ENCODE measurements at places on chromosomes 5 and 9.

GRCh38 chr9:116280529-116280928 lies 126.9 kb downstream of the PAPPA start:
- no peak for DNase-seq

- no peak for DNase-seq
Observed at GRCh38 chr5:23223846-23224245, 283.6 kb upstream of the PRDM9 start.

DNA sequence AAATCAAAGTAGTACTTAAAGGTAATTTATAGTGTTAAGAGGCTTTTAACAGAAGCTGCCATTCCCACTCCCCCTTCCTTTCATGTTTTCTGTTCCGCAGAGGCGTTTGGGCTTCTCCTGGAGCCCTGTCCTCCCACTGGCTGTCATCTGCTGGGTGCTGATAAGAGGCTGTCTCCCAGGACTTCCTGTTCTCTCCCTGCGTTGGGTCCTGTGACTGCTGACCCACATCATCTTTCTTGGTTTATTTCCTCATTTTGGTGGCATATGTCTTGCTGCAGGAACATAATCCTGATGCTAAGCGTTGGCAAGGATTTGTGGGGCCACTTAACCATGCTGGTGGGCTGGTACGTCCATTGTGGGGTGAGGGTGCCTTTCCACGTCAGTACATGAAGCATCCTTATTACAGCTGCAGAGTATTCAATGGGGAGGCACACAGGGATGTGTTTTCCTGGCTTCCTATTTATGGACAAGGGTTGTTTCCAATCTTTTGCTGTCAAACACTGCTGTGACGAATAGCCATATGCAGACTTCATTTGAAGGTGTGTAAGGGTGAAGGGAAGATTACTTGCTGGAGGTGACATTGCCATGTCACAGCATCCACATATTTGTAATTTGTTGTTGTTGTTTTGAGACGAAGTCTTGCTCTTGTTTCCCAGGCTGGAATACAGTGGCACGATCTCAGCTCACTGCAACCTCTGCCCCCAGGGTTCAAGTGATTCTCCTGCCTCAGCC lies 22.3 kb upstream of the RNF130 start:
- DNase-seq: no peak

GRCh38 chr5:142109331-142110045 lies 909 bp downstream of the NDFIP1 start:
- no peak for DNase-seq

- DNase-seq: no peak
Observed at GRCh38 chr9:38732885-38733284, 13.0 kb upstream of the FAM240B start.

DNA sequence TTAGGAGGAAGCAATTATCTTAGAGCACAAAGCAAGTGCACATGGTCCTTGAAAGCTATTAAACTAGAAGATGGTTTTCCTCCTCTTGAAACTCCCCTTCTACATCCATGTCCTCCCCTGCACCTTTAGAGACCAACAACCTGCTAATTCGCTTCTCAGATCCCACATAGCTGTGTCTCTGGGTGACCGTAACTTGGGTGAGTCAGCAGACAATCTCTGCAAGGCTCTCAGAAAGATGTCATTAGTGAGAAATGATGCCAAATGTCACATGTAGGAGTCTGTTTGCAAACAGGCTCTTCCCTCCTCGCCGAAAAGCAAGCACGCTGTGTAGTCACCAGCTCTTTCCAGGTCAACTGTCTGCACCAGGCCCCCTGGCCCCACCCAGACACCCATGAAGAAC lies 291.8 kb downstream of the SLIT3 start:
- no peak for DNase-seq

DNA sequence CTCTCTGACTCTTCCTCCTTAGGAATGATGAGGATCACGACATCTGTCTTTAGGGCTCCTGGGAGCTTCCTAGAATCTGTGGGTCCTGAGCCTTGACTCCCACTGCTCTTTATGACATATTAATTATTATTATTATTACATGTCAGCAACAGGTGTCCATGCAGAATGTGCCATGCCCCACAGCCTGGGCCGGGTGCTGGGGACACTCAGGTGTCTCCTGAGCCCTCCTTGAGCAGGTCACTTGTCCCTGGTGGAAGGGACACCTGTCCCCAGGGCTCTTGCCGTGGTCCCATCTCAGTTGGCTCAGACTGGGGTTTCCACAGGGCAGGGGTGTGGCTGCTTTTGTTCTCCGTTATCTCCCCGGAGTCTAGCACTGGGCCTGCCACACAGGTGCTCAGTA lies 34.2 kb downstream of the PTGES start:
- DNase-seq: no peak

- DNase-seq: no peak
Observed at GRCh38 chr5:1747079-1747802, 52.4 kb downstream of the MRPL36 start.

DNA sequence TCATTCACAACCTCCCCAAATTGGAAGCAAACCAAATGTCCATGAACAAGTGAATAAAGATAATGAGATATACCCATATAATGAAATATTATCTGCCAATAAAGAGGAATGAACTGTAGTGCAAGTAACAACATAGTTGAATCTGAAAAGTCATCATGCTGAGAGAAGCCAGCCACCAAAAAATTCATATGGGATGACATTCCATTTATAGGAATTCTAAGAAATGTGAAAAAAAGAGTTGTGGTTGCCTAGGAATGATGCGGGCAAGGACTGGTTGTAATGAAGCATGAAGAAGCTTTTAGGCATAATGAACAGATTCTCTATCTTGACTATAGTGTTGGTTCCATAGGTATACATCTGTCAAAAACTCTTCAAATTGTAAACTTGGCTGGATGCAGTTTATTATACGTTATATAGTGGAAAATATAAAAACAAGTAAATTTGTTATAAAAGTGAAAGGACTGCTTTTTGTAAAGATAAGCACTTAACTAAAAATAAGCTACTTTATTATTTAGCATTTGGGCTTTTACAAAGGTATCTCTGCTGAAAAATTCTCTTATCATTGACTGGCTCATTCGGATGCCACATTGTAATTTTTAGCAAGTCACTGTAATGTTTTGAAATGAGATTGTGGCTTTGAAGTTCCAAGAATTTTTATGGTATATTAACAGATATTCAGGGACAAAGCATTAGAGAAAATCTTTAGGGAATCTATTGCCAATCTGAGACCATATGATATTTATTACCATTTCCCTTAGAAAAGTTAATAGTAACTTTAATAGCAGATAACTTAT lies 21.2 kb upstream of the TTC23L start:
- DNase-seq: no peak

DNA sequence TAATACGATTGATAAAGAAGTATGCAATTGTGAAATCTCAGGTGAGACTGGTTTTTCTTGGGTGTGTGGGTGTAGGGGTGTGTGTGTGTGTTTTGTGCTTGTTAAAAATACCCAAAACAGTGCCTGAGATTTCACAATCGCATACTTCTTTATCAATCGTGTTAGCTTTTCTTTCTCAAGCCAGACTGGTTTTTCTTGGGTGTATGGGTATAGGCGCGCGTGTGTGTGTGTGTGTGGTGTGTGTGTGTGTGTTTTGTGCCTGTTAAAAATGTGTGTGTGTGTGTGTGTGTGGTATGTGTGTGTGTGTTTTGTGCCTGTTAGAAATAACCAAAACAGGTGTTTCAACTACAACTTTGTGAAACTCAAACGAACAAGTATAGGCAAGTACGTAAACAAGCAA lies 53.7 kb downstream of the CERT1 start:
- DNase-seq: no peak

- no peak for DNase-seq
Observed at GRCh38 chr5:140588311-140589070, 23.9 kb downstream of the SLC35A4 start.

DNA sequence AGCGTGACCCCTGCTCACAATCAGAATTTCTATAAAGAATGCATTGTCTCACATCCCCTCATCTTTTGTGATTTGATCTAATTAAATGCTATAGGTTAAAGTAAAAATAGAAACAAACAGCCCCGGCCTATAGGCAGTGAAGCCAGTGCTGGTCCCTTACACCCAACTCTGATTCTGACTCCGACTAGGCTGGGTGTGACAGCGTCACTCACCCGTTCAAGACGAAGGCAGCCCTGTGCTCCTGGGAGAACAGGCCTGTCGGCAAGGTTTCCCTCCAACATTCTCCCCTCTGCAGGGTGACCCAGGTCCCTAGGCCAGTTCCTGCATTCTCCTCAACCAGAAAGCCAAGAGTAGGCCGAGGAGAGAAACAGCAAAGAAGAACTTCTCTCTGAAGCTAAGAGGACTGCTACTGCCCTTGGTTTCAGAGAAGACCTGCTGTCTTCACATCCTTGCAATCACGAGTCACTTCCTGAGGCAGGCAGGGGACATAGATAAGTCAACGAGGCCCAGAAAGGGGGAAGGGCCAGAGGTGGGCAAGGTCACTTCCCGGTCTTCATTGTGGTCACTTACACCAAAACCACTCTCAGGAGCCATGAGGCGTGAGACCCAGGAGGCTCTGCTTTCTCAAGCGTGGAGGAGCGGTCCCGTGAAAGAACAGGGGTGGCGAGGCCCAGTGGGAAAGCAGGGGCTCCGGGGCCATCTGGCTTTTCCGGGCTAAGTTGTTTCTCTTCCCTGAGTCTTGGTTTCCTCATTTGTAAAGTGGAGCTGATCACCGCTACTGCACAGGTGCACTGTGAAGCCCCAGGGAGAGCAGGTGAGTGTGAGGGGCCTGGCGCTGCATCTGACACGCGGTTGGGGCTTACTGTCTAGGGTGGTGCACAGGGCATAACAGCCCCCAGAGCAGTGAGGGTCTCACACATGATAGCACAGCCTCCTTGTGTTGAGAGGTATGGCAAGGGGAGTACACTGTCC lies 200.8 kb downstream of the CRB2 start:
- DNase-seq: no peak

GRCh38 chr9:79768194-79768593 lies 196.4 kb downstream of the TLE4 start:
- DNase-seq: no peak

DNA sequence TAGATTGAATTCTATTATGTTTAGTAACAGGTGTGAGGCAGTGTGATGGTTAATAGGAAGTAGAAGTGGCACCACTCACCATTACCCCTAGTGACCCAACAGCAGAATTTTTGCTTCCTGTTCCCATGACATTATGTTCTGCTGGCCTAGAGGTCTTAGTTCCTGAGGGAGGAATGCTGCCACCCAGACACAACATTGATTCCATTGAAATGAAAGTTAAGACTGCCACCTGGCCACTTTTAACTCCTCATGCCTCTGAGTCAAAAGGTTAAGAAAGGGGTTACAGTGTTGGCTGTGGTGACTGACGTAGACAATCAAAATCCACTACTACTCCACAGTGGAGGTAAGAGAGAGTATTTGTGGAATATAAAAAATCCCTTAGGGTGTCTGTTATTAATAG lies 218.9 kb upstream of the NMUR2 start:
- no peak for DNase-seq

DNA sequence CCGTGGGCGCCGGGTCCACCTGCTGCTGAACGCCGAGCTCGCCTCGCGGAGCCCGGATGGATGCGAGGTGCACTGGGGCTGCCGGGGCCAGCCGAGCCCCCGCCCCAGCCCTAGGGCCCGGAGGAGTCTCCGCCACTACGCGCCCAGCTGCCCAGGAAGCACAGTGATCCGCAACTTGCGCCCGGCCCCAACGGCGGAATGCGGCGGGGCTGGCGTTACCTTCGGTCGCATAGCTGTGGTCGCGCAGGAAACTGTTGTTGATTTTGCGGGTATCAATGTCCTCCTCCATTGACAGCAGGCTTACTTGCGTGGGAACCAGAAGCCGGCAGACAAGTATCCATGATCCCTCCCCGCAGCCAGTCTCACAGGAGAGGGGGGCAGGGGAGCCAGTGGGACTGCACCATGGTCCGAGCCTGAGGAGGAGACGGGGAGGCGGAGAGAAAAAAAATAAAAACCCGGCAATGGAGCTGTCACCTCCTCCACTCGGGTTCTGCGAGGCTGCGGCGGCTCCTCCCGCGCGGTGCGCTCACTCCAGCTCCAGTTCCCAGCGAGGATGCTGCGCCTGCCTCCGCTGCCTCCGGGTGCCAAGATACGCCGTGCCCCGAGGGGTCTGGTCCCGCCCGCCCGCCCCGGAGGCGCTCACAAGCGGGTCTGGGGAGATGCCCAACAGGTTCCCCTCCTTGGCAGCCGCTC lies 628 bp downstream of the PPP2R2B start:
- DNase-seq: no peak

GRCh38 chr9:75624998-75625397 lies 265.5 kb upstream of the PCSK5 start:
- peak; percentile 49 for DNase-seq

GRCh38 chr9:113912816-113913215 lies 36.7 kb downstream of the ZNF618 start:
- peak; percentile 9 for DNase-seq

- no peak for DNase-seq
Observed at GRCh38 chr5:91139572-91140200, 243.4 kb downstream of the ARRDC3 start.

GRCh38 chr5:128199104-128199503 lies 115.5 kb downstream of the SLC12A2 start:
- no peak for DNase-seq

DNA sequence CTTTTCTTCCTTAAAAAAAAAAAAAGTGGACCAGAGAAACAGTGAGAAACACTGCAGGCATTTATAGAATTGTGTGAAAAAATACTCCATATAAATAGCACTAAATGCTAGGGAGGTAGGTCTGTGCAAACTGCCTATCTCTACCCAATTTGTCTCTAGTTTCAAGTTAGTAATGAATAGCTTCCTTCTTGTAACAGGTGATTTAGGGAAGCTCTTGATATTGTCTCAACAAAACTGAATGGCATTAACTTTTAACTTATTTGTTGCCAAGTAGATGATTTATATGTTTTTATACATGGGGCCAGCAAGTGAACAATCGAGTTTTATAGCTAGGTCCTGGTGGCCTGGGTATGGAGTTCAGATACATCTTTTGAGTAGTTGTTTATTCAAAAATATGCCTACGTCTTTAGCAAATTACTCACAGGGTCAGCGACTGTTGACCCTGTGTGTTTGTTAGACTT lies 283.6 kb downstream of the NR3C1 start:
- no peak for DNase-seq

Data from mucosa of descending colon (tissue), 3 donors.